Cardiac muscle cell (in vitro differentiated cells and primary cell): ENCODE measurements at places on chromosomes 16 and 17. TPM values are rescaled to one million over a fixed set of nuclear protein-coding genes. Genes with fewer than 3 reads are reported as not detected.

- DNase-seq = no peak
Observed at GRCh38 chr17:28948342-28948741, 3.0 kb downstream of the PHF12 start.

GRCh38 chr16:82665025-82665424 lies 38.3 kb downstream of the CDH13 start:
- no peak for DNase-seq

Gene APOBR
- total RNA-seq = 0.39 TPM in 1 of 2 replicates, not detected in the other

Gene FAAP100
- 57.0 and 65.6 TPM in 2 replicates for total RNA-seq

GRCh38 chr17:43660816-43661493 lies 767 bp downstream of the MEOX1 start:
- no peak for DNase-seq

DNA sequence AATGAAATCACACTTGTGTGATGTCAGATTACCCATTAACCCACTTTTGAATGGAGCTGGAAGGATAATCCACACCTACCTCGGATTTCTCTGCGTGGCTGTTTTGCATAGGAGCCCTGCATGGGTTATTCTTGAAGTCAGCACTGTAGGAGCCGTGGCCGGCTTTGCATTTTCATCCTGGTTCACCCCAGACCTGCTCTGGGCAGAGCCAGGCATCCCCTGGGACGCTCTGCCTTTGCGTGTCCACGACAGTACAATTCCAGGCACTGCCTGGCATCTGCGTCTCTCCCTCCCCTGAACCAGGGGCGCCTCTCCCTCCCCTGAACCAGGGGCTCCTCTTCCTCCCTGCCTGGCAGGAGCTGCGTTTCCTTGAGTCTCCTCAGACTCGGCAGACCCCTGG lies 29.7 kb upstream of the ZNF750 start:
- no peak for DNase-seq

DNA sequence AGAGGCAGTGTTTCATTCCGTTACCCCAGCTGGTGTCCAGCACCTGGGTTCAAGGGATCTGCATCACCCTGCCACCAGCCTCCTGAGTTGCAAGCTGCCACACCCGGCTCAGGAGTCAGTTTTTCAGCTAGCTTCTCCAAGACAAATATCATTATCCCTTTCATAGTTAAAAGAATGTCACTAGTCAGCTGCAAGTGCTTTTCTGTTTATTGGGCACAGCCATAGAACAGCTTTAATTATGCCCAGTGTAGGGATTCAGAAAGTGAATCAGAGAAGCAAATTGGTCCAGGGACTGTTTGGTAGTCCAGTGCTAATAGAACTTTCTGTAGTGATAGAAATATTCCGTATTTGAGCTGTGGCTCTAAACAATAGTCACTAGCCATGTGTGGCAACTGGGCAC lies 2.9 kb upstream of the AOC3 start:
- no peak for DNase-seq

GRCh38 chr16:56990407-56991286 lies 1.3 kb downstream of the NLRC5 start:
- no peak for DNase-seq

DNA sequence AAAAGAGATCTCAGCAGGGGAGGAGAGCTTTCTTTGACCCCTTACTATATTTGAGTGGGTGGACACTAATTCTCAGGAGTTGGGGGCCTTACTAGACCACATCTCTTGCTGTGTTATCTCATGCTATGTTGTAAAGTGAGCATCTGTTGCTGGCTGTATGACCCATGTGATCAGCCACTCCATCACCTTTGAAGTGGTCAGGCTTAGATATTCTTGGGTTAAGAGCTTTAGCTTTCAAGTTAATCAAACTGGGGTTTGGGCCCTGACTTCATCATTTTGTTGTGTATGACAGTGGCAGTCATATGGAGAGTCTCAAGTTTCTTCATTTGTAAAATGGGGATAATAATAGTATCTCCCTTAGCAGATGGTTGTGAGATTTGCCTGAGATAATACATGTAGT lies 201.1 kb downstream of the FTO start:
- no peak for DNase-seq

Gene KRTAP9-4
- not detected in 2 replicates for total RNA-seq

GRCh38 chr17:17347956-17348871 lies 45.0 kb downstream of the NT5M start:
- no peak for DNase-seq

Gene SMPD3
- total RNA-seq = 0.27 TPM in 1 of 2 replicates, not detected in the other

- no peak for DNase-seq
Observed at GRCh38 chr17:44865931-44866330, 18.2 kb downstream of the HIGD1B start.

Gene CXCL16
- total RNA-seq = 0.60 and 0.66 TPM in 2 replicates

DNA sequence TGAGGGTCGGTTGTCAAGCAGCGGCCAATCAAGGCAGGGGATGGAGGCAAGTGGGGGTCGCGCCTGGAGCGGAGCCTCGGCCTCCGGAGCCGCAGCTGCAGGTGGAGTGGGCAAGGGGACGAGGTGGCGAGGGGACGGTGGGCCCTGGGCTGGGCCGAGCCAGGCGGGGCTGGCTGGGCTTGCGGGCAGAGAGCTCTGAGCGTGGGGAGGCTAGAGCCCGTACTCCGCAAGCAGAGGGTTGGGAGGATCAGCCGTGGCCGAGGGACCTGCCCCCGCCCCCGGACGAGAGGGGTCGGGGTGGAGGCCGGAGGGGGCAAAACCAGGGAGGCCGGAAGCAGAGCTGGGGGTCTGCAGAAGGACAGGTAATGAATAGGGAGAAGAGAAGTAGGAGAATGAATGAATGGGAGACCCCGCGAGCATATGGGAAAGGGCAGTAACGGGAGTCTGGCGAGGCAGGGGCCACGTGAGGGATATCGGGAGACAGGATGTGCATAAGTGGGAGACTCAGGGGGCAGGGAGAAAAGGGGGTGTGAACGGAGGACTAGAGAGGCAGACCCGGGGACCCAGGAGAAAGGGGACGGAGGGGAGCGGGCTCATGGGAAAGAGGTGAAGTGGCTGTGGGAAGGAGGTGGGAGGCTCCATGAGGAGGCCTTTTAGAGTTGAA lies at the start of gene KATNB1:
TSS of gene KATNB1 (plus strand) at position 16 of the 664 bp plus-strand sequence. CDS start 1,474 bp downstream, outside the sequence.
- peak; percentile 22 for DNase-seq

Gene MEOX1
- 0.07 and 1.0 TPM in 2 replicates for total RNA-seq

DNA sequence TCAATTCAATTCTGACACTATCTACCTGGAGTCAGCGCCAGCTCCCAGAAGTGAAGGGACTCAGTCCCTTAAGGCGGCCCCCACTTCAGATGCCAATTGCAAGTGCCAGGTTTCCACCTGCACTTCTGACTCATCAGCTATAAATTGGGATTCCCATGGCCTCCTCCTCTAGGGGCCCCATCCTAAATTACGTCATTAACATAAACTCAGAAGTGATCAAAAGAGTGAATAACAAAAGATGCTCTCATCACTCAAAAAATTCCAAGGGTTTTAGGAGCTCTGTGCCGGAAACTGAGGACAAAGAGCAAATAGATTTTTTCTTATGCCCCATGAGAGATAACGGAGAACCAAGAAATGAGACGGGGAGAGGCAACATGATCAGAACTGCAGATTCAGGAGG lies 148.6 kb upstream of the IRX6 start:
- no peak for DNase-seq

DNA sequence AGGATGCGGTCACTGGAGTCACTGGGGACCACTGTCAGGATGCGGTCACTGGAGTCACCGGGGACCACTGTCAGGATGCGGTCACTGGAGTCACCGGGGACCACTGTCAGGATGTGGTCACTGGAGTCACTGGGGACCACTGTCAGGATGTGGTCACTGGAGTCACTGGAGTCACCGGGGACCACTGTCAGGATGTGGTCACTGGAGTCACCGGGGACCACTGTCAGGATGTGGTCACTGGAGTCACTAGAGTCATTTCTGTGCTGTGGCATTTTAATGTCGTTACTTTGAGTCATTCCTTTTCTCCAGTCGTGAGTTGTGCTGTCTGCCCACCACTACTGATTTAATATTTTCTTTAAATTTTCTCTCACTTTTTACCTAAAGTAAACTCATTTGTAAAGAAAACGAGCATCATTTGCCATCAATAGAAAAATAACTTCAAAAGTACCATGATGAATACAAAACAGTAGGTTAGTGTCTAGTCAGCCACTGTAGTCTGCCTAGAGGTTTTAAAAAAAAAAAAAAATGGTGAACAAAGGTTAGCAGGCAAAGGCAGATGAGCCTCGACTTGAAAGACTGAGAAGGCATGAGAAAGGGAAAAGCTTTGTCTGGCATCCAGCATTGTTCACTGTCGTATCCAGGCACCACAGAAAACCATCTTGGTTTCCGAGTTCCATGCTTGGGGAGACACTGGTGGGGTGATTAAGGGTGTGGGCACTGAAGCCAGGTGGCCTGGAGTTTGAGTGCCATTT lies 346.6 kb downstream of the SNX29 start:
- DNase-seq = no peak

Gene TEKT1
- 0.28 TPM in 1 of 2 replicates, not detected in the other for total RNA-seq

Gene UMOD
- not detected in 2 replicates for total RNA-seq

GRCh38 chr16:59487067-59487466 lies 753.0 kb upstream of the GOT2 start:
- no peak for DNase-seq

- DNase-seq = peak; percentile 45
Observed at GRCh38 chr17:9658593-9659211, 13.4 kb downstream of the USP43 start.

- DNase-seq = no peak
Observed at GRCh38 chr17:80247561-80247960, 13.1 kb upstream of the RNF213 start.

GRCh38 chr16:67397036-67397801 lies 3.9 kb upstream of the TPPP3 start:
- DNase-seq = no peak

DNA sequence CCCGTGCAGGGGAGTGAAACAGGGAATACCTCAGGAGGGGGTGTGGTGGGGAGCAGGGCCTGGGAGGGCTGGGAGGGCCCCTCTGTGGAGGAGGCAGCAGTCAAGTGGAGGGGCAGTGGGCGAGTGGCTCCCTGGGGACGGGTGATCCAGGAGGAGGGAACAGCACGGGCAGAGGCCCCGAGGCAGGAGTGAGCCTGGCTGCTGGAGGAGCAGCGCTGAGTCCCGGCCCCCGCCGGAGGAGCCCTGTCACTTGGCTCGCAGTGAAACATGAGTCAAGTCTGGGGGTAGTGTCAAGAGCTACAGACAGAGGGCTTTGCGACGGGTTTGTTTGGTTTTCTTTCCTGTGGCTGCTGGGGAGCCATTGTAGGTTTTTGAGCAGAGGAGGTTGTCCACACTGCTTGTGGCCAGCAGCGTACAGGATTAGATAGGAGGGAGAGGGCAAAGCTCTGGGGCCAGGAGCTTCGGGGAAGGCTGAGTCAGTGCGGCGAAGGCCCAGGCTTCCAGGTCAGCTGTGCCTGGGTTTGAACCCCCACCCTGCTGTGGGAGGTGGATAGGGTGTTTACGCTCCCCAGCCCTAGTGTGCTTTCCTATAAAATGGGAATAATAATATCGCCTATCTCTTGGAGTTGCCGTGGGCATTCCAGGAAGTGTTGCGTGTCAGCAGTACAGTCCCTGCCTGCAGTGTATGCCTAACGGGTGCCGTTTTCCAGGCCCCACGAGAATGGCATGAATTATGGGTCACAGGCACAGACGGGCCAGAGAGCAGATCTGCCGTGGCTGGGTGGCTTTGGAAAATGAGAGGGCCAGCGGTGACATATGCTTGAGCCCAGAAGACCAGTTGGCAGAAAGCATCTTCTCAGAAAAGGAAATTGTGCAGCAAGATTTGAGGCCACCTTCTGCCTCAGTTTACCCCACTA lies 115.9 kb upstream of the CIBAR2 start:
- DNase-seq = peak; percentile 69

DNA sequence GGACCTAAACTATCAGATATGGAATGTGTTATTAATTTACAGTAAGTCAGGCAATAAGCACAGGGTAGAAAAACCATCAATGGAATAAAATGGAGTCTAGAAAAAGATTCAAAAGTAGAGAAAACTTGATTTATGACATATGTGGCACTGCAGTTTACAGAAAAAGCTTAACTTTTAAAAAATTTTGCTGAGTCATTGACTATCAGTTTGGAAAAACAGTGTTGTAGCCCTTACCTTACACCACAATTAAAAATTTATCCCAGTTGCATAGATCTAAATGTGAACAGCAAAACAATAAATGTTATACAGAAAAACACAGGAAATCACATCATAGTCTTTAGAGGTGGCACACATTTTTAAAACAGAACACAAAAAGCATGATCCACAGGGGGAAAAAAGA lies 108.5 kb downstream of the USP22 start:
- DNase-seq = no peak

Gene KRT32
- total RNA-seq = not detected in 2 replicates

- DNase-seq = no peak
Observed at GRCh38 chr17:48215583-48216139, 108.1 kb downstream of the SNX11 start.

Gene DNAAF1
- total RNA-seq = 0.51 and 1.3 TPM in 2 replicates

GRCh38 chr16:78693496-78693895 lies 594.0 kb downstream of the WWOX start:
- DNase-seq = no peak

- peak; percentile 42 for DNase-seq
Observed at GRCh38 chr16:1258906-1259759, 3.3 kb downstream of the TPSD1 start.

- peak; percentile 36 for DNase-seq
Observed at GRCh38 chr16:11405331-11406176, 60.3 kb downstream of the RMI2 start.

- no peak for DNase-seq
Observed at GRCh38 chr16:4362476-4363135, 9.0 kb upstream of the VASN start.

GRCh38 chr17:40345994-40346764 lies 18.4 kb downstream of the GJD3 start:
- no peak for DNase-seq

DNA sequence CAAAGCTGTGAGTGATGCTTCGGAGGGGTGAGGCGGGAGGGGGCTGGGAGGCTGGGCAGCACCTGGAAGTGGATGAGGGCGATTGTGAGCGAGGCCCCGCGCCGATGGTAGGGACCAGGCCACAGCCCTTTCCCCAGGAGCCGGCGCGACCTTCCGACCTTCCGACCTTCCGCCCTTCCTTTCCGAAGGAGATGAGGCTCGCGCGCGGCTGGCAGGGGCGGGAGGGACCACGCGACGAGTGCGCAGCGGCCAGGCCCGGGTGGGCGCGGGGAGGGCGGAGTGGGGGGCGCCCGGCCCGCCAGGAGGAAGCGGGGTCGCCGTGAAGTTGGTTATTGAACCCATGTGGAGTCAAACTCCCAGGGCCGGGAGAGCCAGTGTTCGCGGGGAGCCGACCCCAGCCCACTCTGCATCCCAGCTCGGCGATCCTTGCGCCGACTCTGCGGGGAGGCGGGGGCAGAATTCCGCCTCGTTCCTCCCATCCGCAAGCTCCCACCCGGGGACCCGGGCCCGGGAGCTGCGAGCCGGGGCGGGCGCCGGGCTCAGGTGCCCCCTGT lies 56.6 kb downstream of the RAP1GAP2 start:
- no peak for DNase-seq

Gene TMEM94
- 87.1 and 105 TPM in 2 replicates for total RNA-seq

Gene TBKBP1
- total RNA-seq = 112 and 143 TPM in 2 replicates
